ENCODE measurements at places on chromosomes 12 and 14.

DNA sequence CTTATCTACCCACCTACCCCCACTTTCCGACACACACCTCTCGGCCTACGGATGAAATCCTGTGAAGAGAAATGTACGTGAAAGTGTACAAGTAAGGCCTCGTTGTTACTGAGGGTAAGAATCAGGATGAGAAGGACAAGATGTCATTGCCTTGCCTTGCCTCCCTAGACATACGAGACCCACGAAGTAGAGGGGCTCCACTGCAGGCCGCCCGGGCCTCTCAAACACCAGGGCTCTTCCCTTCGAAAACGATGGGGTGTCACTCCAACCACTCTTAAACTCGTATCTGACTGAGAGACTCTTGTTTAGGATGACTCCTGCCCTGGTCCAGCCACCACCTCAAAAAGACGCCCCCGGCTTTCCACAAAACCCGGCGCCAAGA lies 498 bp downstream of the RACGAP1 start:
- no peak for DNase-seq

DNA sequence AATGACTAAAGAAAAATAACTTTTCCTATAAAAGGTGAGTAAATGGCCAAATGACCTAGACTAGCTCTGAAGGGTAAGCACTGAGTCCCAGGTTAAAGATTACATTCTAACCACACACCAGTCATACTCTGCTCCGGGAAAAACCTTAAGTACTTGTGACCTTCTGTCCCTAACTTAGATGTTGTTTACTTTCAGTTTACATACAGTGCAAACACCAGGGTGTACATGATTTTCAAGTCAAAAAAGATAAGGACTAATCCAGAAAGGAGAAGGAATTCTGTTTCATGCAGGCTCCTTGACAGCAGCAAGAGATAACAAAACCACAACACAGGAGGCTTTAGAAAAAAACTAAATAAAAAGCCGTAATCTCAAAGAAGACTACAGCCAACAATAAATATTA lies 174.2 kb downstream of the PPM1H start:
- DNase-seq: no peak

- DNase-seq: no peak
Measured at GRCh38 chr12:101875162-101875561, 2.2 kb upstream of the DRAM1 start.

DNA sequence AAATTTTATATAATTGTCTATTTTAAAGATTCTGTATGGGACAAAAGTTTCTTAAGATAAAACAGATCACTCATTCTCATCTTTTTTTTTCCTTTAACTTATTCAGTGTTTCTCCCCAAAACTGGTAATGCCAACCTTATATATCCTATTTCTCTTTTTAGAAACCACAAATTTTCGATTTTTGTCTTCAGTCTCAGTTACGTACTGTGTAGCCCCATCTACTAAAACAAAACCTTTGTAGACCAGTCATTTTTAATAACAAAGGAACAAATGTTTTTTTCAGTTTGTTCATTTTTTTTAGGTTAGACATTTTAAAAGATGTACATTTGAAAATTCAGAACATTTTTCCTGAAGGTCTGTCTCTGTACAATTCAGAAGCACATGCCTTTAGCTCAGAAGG lies 18.2 kb downstream of the PNMA1 start:
- no peak for DNase-seq

- no peak for DNase-seq
Measured at GRCh38 chr12:99054601-99055128, 409.6 kb downstream of the APAF1 start.

GRCh38 chr12:96120359-96121100 lies 73.6 kb upstream of the ELK3 start:
- DNase-seq: no peak

DNA sequence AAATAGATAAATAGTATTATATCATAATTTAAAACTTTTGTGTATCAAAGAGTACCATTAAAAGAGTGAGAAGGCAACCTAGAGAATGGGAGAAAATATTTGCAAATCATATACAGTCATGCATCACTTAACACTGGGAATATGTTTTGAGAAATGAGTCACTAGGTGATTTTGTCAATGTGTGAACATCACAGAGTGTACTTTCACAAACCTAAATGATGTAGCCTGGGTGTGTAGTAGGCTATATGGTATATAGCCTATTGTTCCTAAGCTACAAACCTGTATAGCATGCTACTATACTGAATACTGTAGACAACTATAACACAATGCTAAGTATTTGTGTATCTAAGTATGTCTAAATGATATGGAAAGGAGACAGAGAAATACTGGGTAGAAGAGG lies 48.0 kb upstream of the ARID2 start:
- no peak for DNase-seq
